ENCODE measurements at places on chromosomes 12 and 14.

DNA sequence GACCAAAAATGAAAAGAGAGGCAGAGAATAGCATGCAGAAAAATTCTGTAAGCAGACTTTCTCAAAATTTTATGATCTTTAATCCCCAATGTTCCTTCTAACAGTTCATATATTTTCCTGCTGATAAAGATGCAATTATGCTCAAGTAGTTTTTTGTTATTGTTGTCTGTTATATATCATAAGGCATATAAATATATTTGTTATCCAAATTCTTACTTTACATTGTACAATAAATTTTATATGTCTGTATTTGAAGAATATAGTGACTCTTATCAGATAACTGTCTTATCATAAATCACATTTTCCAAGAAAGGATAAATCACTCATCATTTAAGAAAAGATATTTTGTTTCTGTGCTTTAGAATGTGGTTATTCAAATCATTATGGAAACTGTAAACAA lies 2.6 kb downstream of the RASSF9 start:
- DNase-seq: no peak

GRCh38 chr12:96473394-96474093 lies 15.8 kb upstream of the CFAP54 start:
- DNase-seq: no peak

- DNase-seq: no peak
These were observed 826 bp upstream of the HOXC6 start for GRCh38 chr12:54027442-54027786.

DNA sequence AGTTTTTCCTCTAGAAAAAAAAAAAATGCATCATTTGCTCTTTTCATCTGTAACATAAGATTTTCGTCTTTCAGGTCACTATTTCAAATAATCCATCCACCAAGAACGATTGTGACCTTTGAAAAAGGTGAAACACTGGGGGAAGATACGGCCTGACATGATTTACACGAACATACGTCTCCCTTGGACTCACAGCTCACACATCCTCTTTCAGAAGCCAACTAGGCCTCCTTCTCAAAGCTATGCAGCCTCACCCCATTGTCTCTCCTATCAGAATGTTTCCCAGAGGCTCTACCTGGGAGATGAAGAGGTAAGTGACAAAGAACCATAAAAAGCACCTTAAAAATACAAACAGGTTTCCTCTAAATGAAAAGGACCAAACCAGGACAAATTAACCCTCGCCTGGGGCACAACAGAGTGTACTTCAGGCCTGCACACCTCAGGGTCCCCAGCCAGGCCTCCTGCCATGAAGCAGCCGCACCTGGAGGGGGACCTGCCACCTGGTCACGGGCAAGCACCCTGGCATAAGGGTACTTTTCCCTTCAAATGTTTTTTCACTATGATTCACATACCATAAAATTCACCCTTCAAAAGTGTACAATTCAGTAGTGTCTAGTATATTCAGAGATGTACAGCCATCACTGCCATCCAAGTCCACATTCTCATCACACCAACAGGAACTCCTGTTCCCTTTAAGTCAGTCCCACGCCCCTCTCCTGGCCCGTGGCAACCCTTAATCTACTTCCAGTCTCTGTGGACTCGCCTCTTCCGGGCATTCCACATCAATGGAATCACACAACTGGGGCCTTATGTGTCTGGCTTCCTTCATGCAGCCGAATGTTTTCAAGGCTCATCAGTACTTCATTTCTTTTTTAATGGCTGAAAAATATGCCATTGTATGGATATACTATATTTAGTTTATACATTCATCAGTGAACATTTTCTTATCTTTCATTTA lies 5.4 kb downstream of the SLC15A4 start:
- DNase-seq: no peak

- DNase-seq: no peak
These were observed 159.5 kb downstream of the BRMS1L start for GRCh38 chr14:35985474-35986218.

DNA sequence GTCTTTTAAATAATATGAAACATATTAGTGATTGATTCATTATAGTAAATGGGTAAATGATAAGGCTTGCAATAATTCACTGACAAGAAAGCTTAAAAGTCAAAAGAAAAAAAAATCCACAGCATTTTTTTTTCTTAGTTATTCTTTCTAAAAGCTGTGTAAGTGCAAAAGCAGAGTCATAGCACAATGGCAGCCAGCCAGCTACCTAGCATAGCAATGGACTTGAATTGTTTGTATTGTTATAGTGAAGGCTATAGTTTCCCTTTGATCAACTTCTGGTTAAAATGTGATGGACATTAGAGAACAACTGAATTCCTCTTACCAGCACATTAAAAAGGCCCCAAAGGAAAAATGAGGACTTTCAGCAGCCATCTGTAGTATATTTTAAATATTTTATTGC lies 232.1 kb downstream of the NAV3 start:
- no peak for DNase-seq

- DNase-seq: no peak
These were observed 18.7 kb downstream of the TSHR start for GRCh38 chr14:80973931-80974641.

DNA sequence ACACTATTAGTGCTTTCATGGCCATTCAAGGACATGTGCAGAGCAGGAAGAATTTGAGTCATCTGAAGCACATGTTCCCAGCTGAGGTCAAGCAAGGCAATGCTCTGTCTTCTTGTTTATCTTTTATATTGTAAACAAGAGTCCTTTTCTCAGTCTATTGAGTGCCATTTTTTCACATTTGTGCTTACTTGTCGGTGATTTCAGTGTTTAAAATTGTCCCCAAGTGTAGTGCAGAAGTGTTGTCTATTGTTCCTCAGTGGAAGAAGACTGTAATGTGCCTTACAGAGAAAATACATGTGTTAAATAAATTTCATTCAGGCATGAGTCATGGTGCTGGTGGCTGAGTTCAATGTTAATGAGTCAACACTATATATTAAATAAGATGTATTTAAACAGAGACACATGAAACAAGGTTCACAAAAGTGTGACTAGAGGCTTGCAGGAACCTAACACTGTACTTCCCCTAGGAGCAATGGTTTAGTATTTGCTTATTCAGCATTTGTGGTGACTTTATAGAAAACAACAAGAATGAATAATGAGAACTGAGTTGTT lies 391.1 kb downstream of the LRIG3 start:
- no peak for DNase-seq

DNA sequence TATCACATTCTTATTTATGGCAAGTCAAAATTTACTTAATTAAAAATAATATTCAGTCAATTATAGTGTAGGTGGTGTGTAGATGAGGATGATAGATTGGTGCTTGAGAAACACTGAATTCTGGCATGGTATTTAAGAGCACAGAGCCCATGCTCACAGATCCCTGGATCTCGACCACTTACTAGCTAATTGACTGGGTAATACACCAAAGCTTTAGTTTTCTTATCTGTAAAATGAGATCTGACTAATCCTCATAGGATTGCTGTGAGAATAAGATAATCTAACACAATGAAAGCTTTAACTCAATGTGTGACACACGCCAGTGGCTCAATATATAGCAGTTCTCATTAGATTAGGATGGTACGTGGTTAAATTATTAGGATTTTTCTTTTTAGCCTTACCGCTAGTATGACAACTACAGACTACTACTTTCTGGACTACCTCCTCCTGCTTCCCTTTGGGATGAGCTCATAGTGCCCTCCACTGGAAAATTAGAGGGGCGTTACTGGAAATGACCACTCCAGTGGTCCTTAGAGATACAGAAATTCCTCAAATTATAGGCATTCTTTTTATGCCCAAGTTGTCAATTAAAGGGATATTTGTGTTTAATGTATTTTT lies 482.8 kb upstream of the TBX3 start:
- no peak for DNase-seq

- DNase-seq: no peak
These were observed 41.8 kb downstream of the ARF6 start for GRCh38 chr14:49934646-49935045.

GRCh38 chr12:79927772-79928474 lies 7.0 kb downstream of the PPP1R12A start:
- no peak for DNase-seq
